NCI-H1436 (cell line): ENCODE measurements at places on chromosomes 7 and 10.
A peak's percentile ranks its signal among the peaks of the same experiment; 100 is the strongest.

GRCh38 chr7:101575168-101575567 is 53.9 kb downstream of the MYL10 start:
- no peak for DNase-seq

- DNase-seq, result no peak
Observed at GRCh38 chr10:116752969-116753665, 10.8 kb upstream of the HSPA12A start.

DNA sequence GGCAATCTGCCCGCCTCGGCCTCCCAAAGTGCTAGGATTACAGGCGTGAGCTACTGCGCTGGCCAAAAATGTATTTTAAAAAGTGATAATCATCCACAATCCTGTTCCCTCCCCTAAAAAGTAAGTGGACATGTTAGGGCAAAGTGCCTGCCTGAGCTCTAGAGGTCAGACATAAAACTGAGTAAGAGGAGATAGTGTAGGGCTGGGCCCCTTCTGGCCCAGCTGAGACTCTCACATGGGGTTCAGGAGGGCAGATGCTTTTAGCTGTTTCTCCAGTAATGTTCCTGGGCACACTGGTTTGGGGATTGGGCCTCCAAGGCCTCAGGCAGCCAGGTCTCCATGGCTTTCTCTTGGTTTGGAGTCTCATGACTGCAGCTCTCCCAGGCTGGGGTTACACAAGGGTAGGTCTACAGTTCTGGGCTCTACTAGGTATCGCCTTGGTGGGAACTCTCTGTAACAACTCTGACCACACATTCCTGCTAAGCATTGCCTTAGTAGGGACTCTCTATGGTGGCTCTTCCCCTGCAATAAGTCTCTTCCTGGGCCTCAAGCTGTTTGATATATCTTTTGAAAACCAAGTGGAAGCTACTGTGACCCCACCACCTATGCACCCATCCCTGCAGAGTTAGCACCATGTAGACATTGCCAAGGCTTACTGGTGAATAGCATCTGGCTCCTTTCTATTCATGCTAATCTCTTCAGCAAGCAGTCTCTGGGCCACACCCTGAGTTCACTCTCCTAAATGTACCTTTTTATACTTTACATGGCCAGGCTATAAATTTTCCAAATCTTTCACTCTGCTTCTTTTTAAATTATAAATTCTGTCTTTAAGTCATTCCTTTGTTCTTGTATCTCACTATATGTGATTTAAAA is 6.9 kb upstream of the NUDCD3 start:
- DNase-seq, result no peak

DNA sequence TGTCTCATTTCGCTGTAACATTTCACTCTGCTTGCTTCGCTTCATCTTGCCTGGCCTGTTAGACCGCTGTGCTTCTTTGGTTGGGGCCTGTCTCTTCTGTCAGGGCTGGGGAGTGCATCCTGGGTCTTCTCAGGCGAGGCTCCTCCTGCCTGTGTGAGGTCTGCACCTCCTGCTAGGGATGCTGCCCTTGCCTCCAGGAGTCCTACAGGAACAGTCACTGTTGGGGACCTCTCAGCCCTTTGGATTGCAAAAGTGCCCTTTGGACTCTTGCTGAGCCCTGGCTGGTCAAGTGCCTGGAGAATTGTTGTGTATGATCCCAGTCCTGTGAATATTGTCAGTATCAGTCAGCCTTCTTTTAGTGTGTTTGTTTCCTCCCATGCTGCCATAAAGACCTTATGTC is 84.1 kb downstream of the MDFIC start:
- DNase-seq, result no peak

- no peak for DNase-seq
Observed at GRCh38 chr10:80497187-80498077, 40.3 kb upstream of the SH2D4B start.

DNA sequence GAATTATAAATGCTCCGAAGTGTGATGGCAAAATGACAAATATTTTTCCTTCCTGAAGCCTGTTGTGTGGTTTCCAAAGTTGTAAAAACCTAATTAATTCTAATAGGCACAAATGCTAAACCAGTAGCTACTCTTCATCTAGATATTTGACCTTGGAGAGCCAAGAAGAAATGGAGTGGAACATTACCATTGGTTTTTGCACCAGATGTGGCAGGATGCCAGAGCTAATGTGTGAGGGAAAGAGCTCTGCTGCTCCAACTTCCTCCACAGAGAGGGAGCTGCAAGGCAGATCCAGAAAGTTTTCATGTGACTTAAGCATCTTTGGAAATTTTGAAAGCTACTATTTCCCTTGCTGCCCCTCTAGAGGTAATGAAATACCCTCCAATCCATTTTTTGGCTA is 65.1 kb upstream of the HPS1 start:
- no peak for DNase-seq

DNA sequence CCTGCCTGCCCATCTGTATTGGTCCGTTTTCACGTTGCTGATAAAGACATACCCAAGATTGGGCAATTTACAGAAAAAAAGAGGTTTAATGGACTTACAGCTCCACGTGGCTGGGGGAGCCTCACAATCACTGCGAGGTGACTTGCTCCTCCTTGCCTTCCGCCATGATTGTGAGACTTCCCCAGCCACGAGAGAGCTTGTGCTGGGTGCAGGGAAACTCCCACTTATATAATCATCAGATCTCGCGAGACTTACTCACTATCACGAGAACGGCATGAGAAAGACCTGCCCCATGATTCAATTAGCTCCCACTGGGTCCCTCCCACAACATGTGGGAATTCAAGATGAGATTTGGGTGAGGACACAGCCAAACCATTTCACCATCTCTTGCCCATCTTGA is 111.8 kb downstream of the MYL10 start:
- DNase-seq, result no peak

- DNase-seq, result peak; percentile 58
Observed at GRCh38 chr10:115093286-115093775, at the start of gene ATRNL1. TSS of gene ATRNL1 (plus strand) at chr10:115093365. CDS start at chr10:115093751, 386 bp downstream.
